Activated CD4-positive, alpha-beta T cell treated with anti-CD3 and anti-CD28 coated beads, Interleukin-2, amount 50 U/mL, for 4 hours (primary cell): ENCODE measurements at places on chromosomes 2 and 18.

DNA sequence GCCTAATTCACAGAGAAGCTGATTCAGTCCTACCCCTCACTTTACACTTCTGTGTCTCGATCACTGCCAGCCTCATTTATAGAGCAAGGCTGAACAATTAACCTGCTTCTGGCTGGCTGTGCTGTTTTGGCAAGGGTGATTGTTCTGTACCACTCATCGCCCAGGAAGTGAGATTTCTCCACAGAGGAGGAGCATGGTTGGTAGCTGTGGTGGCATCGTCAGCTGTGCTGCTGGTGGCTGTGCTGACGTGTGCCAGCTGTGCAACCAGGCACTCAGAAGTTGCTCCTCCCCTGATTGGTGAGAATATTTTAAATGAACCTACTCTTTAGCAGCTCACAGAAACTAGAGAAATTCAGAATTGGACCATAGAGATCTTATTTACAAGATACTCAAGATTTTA lies 158.3 kb downstream of the EML6 start:
- no peak for DNase-seq

GRCh38 chr2:120269076-120269744 lies 16.6 kb downstream of the RALB start:
- DNase-seq = no peak

GRCh38 chr2:2998971-2999370 lies 378.6 kb downstream of the EIPR1 start:
- no peak for DNase-seq

GRCh38 chr2:164934401-164935117 lies 20.8 kb downstream of the SLC38A11 start:
- DNase-seq = no peak

DNA sequence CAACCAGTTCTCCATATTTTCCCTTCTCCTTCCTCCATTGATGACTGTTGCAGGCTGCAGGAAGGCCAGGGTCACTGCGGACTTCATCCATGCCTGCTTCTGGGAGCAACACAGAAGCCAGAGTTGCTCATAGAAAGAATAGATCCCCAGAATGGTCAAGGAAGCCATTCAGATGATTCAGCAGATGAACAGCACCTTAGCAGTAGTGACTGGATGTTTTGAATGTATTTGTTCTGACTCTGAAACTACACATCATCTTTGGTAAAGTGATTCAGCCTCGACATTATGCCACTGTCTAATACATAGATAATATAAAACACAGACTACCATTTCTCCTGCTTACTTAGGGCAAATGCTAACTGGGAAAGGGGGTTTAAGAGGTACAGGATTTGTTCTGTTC lies 411.6 kb downstream of the RND3 start:
- DNase-seq = no peak

DNA sequence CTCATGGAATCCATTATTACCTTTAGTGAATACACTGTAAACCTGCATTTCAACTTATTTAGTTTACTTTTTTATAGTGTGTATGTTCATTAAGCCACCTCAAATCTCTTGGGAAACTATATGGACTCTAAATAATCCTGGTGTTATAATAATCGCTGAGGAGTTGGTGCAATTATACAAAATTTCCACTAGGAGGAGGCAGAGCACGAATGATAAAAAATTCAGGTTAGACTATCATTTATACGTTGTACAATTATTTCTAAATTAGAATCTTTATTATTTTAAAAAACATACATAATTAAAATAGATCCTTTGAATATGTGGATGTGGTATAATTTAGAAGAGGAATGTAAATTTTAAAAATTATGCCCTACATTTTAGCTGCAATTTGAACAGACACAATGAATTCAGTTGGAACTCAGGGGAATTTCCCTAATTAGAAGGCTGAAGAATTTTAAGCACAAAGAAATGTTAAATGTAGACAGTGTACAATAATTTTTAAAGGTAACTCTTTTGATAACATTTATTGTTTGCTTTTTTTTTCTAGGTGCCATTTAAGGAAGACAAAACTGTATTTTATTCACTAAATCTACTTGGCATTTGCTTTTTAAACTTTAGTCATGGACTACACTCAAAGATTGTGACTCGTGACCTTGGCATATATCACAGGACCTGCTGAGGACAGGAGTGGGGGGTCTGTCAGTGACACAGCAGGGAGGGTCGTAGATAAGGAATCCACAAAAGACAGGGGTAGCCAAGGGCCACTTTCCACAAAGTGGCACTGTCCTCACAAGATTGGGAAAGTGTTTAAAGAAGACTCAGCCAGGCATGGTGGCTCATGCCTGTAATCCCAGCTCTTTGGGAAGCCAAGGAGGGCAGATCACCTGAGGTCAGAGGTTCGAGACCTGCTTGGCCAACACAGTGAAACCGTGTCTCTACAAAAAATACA lies 45.5 kb downstream of the RAB12 start:
- DNase-seq = no peak

GRCh38 chr2:106944215-106944614 lies 58.2 kb upstream of the ST6GAL2 start:
- no peak for DNase-seq

DNA sequence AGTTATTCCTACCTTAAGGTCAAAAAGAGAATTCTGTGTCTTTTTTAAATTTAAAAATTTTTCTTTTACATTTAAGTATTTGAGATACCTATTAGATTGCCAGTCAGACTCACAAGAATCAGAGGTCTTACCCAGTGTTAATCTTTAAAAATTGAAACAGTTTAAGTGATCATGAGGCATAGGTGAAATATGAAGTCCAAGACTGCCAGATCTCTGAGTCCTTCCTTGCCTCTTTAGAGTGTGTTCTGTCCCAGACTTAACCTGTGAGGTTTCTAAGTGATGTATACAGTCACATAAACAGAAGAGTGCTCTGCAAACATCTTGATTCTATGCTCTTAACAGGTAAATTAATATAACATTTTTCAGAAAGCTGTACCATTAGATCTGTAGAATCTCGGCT lies 40.6 kb downstream of the ACTR3 start:
- no peak for DNase-seq

- DNase-seq = no peak
Observed at GRCh38 chr2:45586600-45586999, 24.5 kb downstream of the SRBD1 start.

GRCh38 chr2:234649951-234650350 lies 153.1 kb upstream of the ARL4C start:
- DNase-seq = no peak
